H9 (cell line): ENCODE measurements at places on chromosomes 13 and 19.

GRCh38 chr13:45688577-45688976 lies 13.5 kb upstream of the CBY2 start:
- H3K36me3 ChIP-seq, result peaks cover 8% of the 10 kb centered on the region; the same call in 1 of the 2 replicates
- no peaks in the 10 kb centered on the region for H3K4me1 ChIP-seq
- no peak overlapping the region for H3K27ac ChIP-seq
- H3K4me3 ChIP-seq, result no peak overlapping the region
- no peak for DNase-seq

- H3K27ac ChIP-seq, result no peak overlapping the region
- H3K4me3 ChIP-seq, result no peak overlapping the region
- DNase-seq, result no peak
- peaks cover 8% of the 10 kb centered on the region; the same call in 1 of the 2 replicates for H3K4me1 ChIP-seq
- H3K27me3 ChIP-seq, result no peaks in the 10 kb centered on the region
- no peaks in the 10 kb centered on the region for H3K36me3 ChIP-seq
Measured at GRCh38 chr13:39414339-39414738, 188.7 kb downstream of the LHFPL6 start.

GRCh38 chr13:86282442-86282841 lies 483.2 kb upstream of the SLITRK6 start:
- no peaks in the 10 kb centered on the region for H3K27me3 ChIP-seq
- DNase-seq, result no peak
- H3K27ac ChIP-seq, result no peak overlapping the region
- H3K36me3 ChIP-seq, result no peaks in the 10 kb centered on the region
- H3K4me3 ChIP-seq, result no peak overlapping the region

DNA sequence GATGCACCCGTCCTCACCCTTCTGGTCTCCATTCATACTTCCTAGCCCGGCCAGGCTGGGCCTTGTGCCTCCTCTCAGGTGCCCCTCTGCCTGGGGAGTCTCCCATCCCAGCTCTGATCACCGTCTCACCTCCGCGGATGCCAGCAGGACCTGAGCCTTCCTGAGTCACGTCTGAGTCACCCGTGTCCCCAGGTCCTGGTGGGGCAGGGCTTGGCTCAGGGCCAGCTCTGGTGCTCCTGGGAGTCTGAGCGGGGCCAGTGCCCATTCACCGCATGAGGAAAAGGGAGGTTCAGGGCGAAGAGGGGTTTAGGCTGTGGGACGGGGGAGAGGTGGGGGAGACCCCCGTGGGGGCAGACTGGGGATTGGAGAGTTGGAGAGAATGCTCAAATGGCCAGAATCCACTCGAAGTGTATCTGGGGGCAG lies 593 bp downstream of the ATP8B3 start:
- no peak for DNase-seq
- H3K36me3 ChIP-seq, result peaks cover 5% of the 10 kb centered on the region
- peak overlapping the region; percentile 42 for H3K4me3 ChIP-seq
- H3K4me1 ChIP-seq, result no peaks in the 10 kb centered on the region

DNA sequence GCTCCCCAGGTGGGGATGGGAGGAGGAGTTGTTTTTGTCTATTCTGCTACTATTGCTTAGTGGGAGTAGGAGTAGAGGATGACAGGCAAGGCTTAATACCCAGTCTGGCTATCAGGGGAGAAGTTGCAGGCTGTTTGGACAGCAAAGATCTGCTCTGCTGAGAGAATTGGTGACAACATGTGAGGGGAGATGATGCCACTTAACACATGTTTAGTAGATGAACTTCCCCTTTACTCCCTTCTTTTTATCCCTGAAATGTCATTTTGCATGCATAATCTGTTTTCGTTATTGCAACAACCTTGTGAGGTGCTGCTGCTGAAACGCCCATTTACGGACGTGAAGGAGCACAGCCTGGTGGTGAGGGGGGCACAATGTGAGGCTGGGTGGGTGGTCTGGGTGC lies 3.0 kb upstream of the CYP4F12 start:
- no peak overlapping the region for H3K27ac ChIP-seq
- no peak for DNase-seq
- H3K27me3 ChIP-seq, result no peaks in the 10 kb centered on the region
- peaks cover 9% of the 10 kb centered on the region; the same call in 1 of the 2 replicates for H3K36me3 ChIP-seq

DNA sequence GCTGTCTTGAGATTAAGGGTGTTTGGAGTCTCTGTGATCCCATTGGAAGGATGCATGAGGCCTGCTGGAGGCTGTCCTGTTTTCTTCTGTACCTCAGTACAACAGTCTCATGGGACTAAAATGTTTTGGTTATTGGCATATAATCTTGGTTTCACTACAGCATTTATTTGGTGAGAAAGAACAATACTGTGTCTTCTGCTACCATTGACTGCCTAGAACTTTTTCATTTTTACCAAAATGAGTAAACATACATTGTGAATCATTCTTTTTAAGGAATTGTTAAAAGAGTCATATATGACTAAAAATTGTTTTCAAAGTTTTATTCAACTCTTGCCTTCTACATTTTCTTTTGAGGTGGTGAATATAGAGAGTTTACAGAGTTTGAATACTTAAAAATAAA lies 459.8 kb downstream of the GPC6 start:
- DNase-seq, result no peak
- H3K27me3 ChIP-seq, result no peaks in the 10 kb centered on the region

GRCh38 chr13:113881614-113882266 lies 17.9 kb upstream of the GAS6 start:
- H3K36me3 ChIP-seq, result no peaks in the 10 kb centered on the region
- H3K4me1 ChIP-seq, result no peaks in the 10 kb centered on the region
- H3K27ac ChIP-seq, result no peak overlapping the region
- H3K27me3 ChIP-seq, result no peaks in the 10 kb centered on the region
- H3K4me3 ChIP-seq, result no peak overlapping the region
- no peak for DNase-seq

DNA sequence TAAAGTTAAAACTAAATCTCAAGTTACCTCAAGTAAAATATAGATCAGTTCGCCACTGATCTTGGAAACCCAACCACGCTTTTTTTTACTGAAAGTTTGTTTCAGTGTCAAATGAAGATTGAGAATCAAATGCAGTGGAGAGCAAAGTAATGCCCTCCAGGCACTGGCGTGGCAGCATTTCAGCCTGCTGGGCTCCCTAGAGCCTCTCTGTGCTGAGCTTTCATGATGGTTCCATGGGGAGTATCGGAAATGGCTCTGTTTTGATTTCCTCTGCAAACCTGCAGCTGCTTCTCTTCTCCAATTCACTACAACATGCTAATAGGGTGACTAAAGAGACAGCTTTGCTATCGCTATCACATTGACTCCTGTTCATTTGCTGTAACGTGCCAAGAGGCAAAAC lies 141.6 kb downstream of the FGF14 start:
- no peak overlapping the region for H3K27ac ChIP-seq
- no peak overlapping the region for H3K4me3 ChIP-seq
- H3K36me3 ChIP-seq, result no peaks in the 10 kb centered on the region

DNA sequence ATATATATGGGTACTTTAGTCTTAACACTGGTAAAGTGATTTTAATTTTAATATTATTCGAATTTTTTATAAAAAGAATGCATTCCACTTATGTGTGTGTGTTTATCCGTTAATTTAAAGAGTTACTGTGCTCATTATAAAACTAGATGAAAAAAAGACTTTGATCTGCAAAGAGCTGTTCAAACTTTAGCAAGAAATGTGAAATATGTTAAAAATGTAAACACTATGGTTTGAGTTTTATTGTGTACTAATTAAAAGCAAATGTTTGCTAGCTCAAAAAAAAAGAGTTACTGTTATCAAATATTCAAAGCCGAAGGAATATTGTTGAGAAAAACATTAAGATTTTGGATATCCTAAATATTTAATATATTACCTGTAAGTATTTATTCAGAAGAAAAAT lies 34.5 kb downstream of the UFM1 start:
- no peak overlapping the region for H3K4me3 ChIP-seq
- no peaks in the 10 kb centered on the region for H3K36me3 ChIP-seq

DNA sequence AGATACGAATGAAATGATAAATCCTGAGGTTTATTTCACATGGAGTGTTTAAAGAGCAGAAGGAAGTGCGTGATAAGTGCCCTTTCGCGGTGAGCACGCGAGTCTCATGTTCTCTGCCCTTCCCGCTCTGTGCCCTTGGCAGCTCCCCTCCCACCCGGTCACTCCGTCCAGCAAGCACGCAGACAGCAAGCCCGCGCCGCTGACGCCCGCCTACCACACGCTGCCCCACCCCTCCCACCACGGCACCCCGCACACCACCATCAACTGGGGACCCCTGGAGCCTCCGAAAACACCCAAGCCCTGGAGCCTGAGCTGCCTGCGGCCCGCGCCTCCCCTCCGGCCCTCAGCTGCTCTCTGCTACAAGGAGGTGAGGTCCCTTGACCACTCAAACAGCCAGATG lies 37.4 kb upstream of the TEX29 start:
- H3K4me3 ChIP-seq, result no peak overlapping the region
- H3K27ac ChIP-seq, result no peak overlapping the region
- no peaks in the 10 kb centered on the region for H3K4me1 ChIP-seq
- H3K36me3 ChIP-seq, result peaks cover 81% of the 10 kb centered on the region

DNA sequence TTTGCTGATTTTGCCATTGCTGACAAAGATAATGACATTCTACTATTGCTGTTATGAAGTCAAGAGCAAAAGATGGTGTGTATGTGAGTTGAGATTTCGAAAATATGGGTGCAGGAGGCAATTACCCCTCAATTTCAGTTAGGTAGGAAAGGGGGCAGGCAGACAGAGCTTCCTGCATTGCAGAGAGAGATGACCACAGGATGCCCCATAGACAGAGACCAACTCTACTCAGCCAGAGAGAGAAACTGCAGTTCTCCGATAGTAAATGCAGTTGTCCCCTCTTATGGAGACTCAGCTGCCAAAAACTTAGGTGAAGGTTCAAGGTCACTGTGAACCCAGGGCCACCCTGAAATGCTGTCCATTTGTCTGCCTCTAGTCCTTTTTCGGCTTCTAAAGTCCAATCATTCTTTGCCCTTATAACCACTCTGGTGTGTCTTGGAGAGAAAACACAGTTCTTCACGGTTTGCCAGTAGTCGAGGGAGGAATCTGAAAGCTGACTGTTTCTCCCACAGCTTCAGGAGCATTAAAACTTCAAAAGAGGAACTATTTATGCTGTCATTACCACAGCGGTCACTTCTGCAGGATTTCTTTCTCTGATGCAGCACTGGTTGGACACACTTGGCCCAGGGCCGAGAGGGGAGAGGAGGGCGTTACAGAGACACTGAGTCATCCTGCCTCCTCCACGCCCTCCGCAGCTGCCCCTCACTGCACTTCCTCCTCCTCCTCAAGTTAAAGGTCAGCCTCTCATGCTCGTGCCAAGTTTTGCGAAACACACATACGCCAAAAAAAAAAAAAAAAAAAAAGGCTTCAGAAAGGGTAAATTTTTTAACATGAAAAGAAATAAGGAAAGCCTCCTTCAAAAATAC lies 264.3 kb downstream of the FOXO1 start:
- H3K27ac ChIP-seq, result no peak overlapping the region
- H3K4me3 ChIP-seq, result no peak overlapping the region
- H3K27me3 ChIP-seq, result no peaks in the 10 kb centered on the region
- H3K36me3 ChIP-seq, result no peaks in the 10 kb centered on the region

GRCh38 chr19:42421591-42422031 lies 5.6 kb downstream of the LIPE start:
- no peaks in the 10 kb centered on the region for H3K4me1 ChIP-seq
- peaks cover 17% of the 10 kb centered on the region; the same call in 1 of the 2 replicates for H3K27me3 ChIP-seq
- H3K4me3 ChIP-seq, result no peak overlapping the region; the same call in 1 of the 2 replicates
- no peaks in the 10 kb centered on the region; the same call in 1 of the 2 replicates for H3K36me3 ChIP-seq
- no peak for DNase-seq

- peaks cover 22% of the 10 kb centered on the region for H3K36me3 ChIP-seq
- DNase-seq, result peak; percentile 95
- H3K27ac ChIP-seq, result no peak within 1 kb of the TSS
- peak within 1 kb of the TSS; percentile 86 for H3K4me3 ChIP-seq
- H3K27me3 ChIP-seq, result no peaks in the 10 kb centered on the region
- H3K4me1 ChIP-seq, result peaks cover 2% of the 10 kb centered on the region; the same call in 1 of the 2 replicates
Measured at GRCh38 chr19:7535047-7535997, at the start of gene PNPLA6. Gene PNPLA6 (plus strand): TSS chr19:7535717. CDS start chr19:7535789, 72 bp downstream.

GRCh38 chr13:51997641-51998330 lies 13.5 kb downstream of the ATP7B start:
- no peaks in the 10 kb centered on the region for H3K27me3 ChIP-seq
- H3K27ac ChIP-seq, result no peak overlapping the region
- DNase-seq, result peak; percentile 62

- H3K27me3 ChIP-seq, result no peaks in the 10 kb centered on the region
- H3K27ac ChIP-seq, result peak overlapping the region; percentile 76
- no peaks in the 10 kb centered on the region; the same call in 1 of the 2 replicates for H3K4me1 ChIP-seq
Measured at GRCh38 chr19:34172661-34173192, 423 bp downstream of the LSM14A start.

GRCh38 chr19:10835089-10835753 lies 791 bp downstream of the TMED1 start:
- peaks cover 16% of the 10 kb centered on the region for H3K36me3 ChIP-seq
- H3K4me3 ChIP-seq, result peak overlapping the region; percentile 87
- H3K27me3 ChIP-seq, result no peaks in the 10 kb centered on the region
- DNase-seq, result peak; percentile 100
- H3K4me1 ChIP-seq, result no peaks in the 10 kb centered on the region; the same call in 1 of the 2 replicates
- no peak overlapping the region for H3K27ac ChIP-seq

GRCh38 chr13:65453982-65454381 lies 1776.2 kb downstream of the PCDH9 start:
- H3K27ac ChIP-seq, result no peak overlapping the region
- H3K27me3 ChIP-seq, result no peaks in the 10 kb centered on the region
- no peaks in the 10 kb centered on the region for H3K4me1 ChIP-seq
- peaks cover 4% of the 10 kb centered on the region; the same call in 2 of the 3 replicates for H3K36me3 ChIP-seq
- no peak overlapping the region for H3K4me3 ChIP-seq
- no peak for DNase-seq

GRCh38 chr19:45584332-45585157 lies at the start of gene OPA3:
Gene OPA3 (minus strand): TSS chr19:45584802. CDS start chr19:45584764, 38 bp downstream.
- H3K4me3 ChIP-seq, result peak within 1 kb of the TSS; percentile 95
- no peaks in the 10 kb centered on the region for H3K27me3 ChIP-seq
- H3K4me1 ChIP-seq, result no peaks in the 10 kb centered on the region
- H3K27ac ChIP-seq, result no peak within 1 kb of the TSS
- DNase-seq, result peak; percentile 99

GRCh38 chr13:27170516-27171243 lies 931 bp downstream of the USP12 start:
- DNase-seq, result peak; percentile 69
- no peaks in the 10 kb centered on the region for H3K27me3 ChIP-seq
- H3K4me1 ChIP-seq, result peaks cover 5% of the 10 kb centered on the region; the same call in 1 of the 2 replicates

GRCh38 chr13:62643007-62643483 lies 1227.4 kb upstream of the PCDH20 start:
- no peak overlapping the region for H3K27ac ChIP-seq
- DNase-seq, result no peak
- no peaks in the 10 kb centered on the region for H3K4me1 ChIP-seq
- no peak overlapping the region for H3K4me3 ChIP-seq
- H3K27me3 ChIP-seq, result no peaks in the 10 kb centered on the region

GRCh38 chr13:75458696-75459422 lies 23.1 kb downstream of the TBC1D4 start:
- peaks cover 3% of the 10 kb centered on the region for H3K36me3 ChIP-seq
- H3K27ac ChIP-seq, result peak overlapping the region; percentile 17
- peaks cover 4% of the 10 kb centered on the region; the same call in 1 of the 2 replicates for H3K4me1 ChIP-seq
- H3K27me3 ChIP-seq, result no peaks in the 10 kb centered on the region
